Fibroblast of skin of right biceps (primary cell): ENCODE measurements at places on chromosomes 12 and 14.

DNA sequence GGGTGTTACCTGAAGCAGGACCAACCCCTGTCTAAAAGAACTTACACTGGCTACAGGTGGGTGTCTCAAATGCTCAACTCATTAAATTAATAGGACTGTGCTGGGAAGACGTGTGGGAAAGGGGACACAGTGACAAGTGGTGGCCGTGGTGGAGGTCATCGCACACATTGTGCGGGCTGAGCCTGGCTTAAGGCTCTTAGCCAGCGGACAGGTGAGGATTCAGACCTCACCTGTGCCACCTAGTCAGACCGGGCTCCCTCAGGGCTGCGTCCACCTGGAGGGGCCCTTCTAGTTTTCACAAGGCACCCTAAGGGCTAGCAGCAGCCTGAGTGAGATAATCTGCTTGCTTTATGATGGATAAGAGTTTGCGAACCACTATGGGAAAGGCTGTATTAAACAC is 125.2 kb upstream of the FKBP4 start:
- DNase-seq = no peak

- DNase-seq = peak; percentile 72
These were observed 97.6 kb downstream of the RAD52 start for GRCh38 chr12:851913-852312.

DNA sequence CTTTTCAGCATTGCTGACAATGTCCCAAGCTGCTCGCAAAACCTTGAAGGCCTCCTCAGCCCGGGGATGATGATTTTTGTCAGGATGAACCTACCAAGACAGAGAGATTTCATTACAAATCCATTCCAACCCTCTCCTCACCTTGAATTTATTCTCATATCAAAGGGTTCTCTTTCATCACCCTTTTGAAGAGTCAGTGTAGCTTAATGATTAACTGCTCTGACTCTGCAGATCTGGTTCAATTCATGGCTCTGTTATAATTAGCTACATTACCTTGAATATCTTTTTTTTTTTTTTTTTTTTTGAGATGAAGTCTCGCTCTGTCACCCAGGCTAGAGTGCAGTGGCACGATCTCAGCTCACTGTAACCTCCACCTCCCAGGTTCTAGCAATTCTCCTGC is 5.6 kb downstream of the ORMDL2 start:
- DNase-seq = no peak

- no peak for DNase-seq
These were observed 20.8 kb downstream of the HSP90AA1 start for GRCh38 chr14:102066041-102066451.

DNA sequence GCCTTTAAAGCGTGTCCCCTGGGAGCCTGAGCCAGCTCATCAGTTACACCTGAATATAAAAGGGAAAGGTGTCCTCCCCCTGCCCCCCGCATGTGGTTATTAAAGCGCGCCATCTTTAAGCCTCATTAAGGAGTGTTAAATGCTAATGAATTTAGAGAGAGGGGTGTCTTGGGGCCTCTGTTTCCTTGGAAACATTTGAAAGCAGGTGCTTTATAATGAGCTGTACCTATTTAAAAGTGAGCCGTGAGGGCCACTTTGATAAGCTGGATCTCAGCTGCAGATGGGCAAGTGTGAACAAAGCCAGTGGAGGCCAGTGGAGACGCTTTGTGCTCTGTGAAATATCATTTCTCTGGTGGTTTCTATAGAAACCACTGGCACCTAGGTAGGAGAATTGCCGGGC is 84.0 kb downstream of the BEGAIN start:
- DNase-seq = no peak

DNA sequence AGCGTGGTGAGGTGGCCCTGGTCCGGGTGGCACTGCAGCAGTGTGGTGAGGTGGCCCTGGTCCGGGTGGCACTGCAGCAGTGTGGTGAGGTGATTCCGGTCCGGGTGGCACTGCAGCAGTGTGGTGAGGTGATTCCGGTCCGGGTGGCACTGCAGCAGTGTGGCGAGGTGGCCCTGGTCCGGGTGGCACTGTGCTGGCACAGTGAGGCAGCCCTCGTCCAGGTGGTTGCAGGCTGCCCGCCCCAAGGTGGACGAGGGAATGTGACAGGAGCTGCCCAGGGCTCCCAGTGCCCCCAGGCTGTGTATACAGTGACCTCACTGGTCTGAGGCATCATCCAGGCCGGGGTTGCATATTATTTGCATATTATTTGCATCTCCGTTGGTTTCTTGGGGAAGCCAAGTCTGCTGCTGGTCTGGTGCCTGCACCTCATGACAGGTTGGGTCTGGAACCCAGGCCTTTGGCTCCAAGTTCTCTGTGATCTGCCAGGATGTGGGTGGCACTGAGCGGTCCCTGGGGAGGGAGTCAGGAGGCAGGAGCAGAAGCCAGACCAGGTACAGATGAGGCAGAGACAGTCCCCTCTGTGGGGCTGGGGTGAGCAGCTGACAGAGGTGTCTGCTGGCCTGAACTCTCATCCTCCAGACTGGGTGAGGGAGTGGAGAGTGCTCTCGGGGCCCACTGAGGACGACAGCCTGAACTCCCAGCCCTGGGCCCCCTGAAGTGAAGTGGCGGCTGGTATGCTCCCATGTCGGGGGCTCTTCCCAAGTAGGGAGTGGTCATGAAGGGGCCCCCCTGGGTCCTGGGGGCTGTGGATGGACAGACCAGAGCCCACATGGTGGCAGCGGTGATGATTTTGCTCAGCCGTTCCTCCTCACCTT is 79.3 kb downstream of the KIF26A start:
- DNase-seq = no peak

DNA sequence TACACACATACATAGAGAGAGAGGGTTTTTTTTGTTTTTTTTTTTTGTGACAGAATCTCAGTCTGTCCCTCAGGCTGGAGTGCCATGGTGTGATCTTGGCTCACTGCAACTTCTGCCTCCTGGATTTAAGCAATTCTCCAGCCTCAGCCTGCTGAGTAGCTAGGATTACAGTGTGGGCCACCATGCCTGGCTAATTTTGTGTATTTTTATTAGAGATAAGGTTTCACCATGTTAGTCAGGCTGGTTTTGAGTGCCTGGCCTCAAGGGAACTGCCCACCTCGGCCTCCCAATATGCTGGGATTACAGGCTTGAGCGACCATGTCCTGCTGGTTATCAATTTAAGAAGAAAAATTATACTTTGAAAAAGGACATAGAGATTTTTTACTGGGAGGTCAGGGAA is 710.6 kb downstream of the SLC6A15 start:
- no peak for DNase-seq

DNA sequence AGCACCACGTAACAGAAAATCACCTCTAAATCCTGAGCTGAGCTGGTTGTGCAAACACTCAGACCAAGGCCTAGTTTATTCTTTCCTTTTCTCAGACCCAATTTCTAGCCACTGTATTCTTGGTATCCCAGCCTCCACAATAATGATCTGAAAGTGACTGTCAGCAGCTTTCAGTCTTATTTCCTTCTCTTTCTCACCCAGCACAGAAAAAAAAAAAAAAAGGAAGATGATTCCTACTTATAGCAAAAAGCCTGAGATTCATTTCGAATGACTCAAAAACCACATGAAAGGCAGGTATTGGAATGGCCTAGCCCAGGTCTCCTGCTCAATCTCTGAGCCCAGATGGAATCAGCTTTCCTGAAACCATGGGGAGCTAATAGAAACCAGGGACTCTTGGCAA is 298.6 kb upstream of the PPFIA2 start:
- no peak for DNase-seq

DNA sequence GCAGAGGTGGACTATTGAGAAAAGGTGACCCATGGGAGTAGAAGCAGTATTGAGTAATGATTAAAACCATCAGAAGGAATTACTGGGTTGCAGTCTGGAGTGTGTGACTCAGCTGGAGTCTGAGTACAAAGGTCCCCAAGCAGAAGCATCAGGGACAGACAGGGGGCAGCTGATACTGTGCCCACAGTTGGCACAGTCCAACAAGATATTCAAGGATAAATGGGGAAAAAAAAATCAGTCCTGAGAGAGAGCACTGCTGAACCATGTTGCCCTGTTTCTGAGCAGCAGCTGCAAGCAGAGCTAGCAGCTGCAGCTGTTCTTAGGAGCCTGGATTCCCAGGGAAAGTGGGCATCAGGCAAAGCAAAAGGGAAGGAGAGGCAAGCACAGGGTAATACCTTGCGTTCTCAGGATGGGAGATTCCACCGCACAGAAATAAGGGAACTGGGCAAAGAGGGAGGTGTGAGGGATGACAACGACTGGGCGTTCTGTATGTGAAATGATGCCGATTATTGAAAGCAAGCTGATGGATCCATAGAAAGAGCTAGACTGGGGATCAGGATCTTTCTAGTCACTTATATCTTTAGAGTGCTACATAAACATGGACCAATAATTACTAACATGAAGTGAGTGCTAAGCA is 17.7 kb downstream of the NEUROD4 start:
- no peak for DNase-seq

GRCh38 chr12:90489141-90489540 is 465.8 kb downstream of the CCER1 start:
- peak; percentile 44 for DNase-seq

DNA sequence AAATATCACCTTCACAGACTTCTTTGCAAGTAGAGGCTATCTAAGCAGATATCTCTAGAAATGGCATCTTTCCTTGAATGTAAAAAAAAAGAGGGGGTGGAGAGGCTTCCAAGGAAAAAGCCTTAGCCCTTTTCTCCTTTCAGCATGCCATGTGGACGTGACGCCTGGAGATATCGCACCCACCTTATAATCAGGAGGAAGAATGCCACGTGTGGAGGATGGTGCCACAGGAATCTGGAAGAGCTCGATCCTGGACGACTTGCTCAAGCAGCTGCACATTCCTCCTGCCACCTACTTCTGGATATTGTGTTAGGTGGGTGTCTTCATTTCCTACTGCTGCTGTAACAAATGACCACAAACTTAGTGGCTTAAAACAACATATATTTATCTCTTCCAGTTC is 203.6 kb downstream of the NUAK1 start:
- DNase-seq = no peak

- DNase-seq = no peak
These were observed 237.0 kb upstream of the SSTR1 start for GRCh38 chr14:37970696-37971095.

GRCh38 chr12:16330560-16330959 is 16.9 kb upstream of the MGST1 start:
- no peak for DNase-seq

DNA sequence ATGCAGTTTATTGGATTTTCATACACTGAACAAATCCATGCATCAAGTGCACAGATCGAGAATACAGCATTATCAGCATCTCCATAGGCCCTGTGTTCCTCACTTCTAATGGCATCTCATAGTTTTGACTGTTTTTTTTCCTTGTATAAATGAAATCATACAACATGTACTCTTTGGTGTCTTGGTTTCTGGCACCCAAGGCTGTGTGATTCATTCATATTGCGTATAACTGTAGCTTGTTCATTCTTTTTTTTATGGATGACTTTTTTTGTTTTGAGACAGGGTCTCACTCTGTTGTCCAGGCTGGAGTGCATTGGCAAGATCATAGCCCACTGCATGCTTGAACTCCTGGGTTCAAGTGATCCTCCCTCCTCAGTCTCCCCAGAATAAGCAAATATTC is 14.3 kb downstream of the RASSF8 start:
- peak; percentile 70 for DNase-seq

- DNase-seq = peak; percentile 0
These were observed 326.0 kb downstream of the PRKD1 start for GRCh38 chr14:29601616-29602015.

- DNase-seq = no peak
These were observed 4.7 kb downstream of the RPS29 start for GRCh38 chr14:49581209-49582112.

- DNase-seq = no peak
These were observed 30.9 kb downstream of the DCAF4 start for GRCh38 chr14:72957213-72957612.

GRCh38 chr14:52153939-52154338 is 85.1 kb upstream of the NID2 start:
- DNase-seq = no peak

- DNase-seq = peak; percentile 65
These were observed 598 bp downstream of the HIF1A start for GRCh38 chr14:61695695-61696527.

- DNase-seq = no peak
These were observed 65.6 kb downstream of the NTF3 start for GRCh38 chr12:5497329-5498053.
